Astrocyte (in vitro differentiated cells and primary cell): ENCODE measurements at places on chromosomes 2 and 18.

GRCh38 chr18:75160364-75160763 is 48.6 kb downstream of the PTGR3 start:
- no peaks in the 10 kb centered on the region for H3K36me3 ChIP-seq
- H3K27me3 ChIP-seq = peaks cover 13% of the 10 kb centered on the region
- no peak overlapping the region for H3K4me3 ChIP-seq
- DNase-seq = no peak
- H3K4me1 ChIP-seq = no peaks in the 10 kb centered on the region

- no peak overlapping the region for H3K27ac ChIP-seq
- H3K36me3 ChIP-seq = peaks cover 26% of the 10 kb centered on the region
- DNase-seq = no peak
- no peak overlapping the region for H3K4me3 ChIP-seq
- H3K4me1 ChIP-seq = peaks cover 3% of the 10 kb centered on the region
These were observed 24.1 kb downstream of the SIGLEC15 start for GRCh38 chr18:45849529-45849928.

- DNase-seq = no peak
- no peaks in the 10 kb centered on the region for H3K27me3 ChIP-seq
- H3K4me1 ChIP-seq = no peaks in the 10 kb centered on the region
- no peak overlapping the region for H3K27ac ChIP-seq
These were observed 118.0 kb downstream of the RHBDD1 start for GRCh38 chr2:226953826-226954225.

DNA sequence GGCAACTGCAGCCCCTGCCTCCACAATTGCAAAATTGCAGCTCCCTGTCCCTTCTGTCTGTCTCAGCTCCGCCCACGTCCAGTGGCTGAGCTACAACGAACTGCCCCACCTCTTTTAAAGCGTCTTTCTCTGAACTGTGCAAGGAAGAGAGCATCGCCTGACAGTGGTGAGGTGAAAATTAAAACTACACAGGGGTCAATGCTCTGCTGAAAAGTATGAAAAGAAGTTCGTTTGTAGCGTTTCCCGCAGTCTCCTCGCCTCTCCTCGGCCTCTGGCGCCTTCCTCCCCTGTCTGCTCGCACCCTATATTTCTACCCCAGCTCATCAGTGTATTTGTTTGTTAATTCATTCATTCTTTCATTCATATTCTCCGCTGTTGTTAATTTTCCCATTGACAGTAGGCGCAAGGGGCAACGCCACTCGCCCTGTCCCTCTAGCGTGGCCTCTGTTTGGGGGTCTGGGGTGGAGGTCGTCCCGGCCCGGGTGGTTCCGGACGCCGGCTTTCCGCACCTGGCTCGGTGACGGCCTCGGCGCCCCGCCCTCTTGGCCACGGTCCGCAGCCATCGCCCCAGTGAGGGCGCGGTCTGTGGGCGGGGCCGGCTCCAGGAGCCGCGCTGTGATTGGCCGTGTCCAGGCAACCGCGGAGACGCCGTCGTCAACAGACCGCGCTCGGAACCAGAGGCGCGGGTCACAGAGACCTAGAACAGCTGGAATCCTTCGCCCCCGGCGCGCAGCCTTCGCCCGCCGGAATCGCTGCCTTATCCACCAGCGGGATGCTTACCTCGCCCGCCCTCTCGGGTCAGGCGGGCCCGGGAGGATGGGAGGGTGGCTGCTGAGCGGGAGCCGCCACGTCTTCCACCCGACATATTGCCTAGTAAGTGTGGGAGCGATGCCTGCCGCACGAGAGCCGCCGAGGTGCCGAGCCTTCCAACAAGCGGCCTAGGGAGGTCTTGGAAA is at the start of gene VWA3B:
VWA3B (plus strand) TSS at position 677 of the 956 bp plus-strand sequence. CDS start 5,926 bp downstream, outside the sequence.
- H3K4me3 ChIP-seq = peak within 1 kb of the TSS; percentile 61
- no peaks in the 10 kb centered on the region for H3K36me3 ChIP-seq
- peak; percentile 12 for DNase-seq
- peaks cover 25% of the 10 kb centered on the region for H3K27me3 ChIP-seq
- H3K4me1 ChIP-seq = peaks cover 9% of the 10 kb centered on the region
- no peak within 1 kb of the TSS for H3K27ac ChIP-seq

DNA sequence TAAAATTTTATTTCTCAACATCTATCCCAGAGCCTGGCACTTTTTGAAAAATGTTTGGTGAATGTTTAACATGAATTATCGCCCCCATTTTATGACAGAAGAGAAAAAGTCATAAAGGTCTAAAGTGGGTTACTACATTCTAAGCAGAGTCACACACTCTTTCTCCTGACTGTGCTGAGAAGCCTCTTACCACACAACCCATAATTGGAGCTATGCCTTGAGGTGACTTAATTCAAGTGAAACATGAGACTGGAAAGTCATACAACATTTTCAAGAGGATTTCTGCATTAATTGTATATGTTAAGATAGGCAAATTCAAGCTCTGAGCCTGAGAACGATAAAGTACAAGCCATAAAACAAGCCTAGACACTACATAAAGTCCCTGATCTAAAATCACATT is 3.1 kb upstream of the DSEL start:
- H3K36me3 ChIP-seq = no peaks in the 10 kb centered on the region
- peak; percentile 79 for DNase-seq
- no peak overlapping the region for H3K27ac ChIP-seq
- no peaks in the 10 kb centered on the region for H3K27me3 ChIP-seq

DNA sequence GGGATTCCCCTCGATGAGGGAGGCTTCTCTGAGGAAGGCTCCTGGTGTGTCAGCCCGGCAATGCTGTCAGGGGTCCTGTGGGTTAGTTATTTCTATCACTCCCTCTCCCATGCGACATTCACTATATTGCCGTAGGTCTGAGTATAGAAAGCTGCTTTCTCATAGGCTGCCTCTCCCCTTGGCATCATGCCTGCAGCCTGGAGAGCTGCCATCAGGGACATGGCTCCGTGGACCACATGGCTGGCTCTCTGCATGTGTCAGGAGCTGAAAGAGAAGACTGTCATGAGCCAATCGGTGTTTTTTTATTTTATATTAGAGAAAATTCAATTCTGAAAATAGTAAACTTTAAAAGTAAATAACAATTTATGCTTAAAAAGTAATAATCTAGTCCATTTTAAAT is 198.0 kb downstream of the CDH20 start:
- H3K4me1 ChIP-seq = peaks cover 2% of the 10 kb centered on the region
- DNase-seq = no peak
- no peaks in the 10 kb centered on the region for H3K36me3 ChIP-seq
- H3K4me3 ChIP-seq = no peak overlapping the region

DNA sequence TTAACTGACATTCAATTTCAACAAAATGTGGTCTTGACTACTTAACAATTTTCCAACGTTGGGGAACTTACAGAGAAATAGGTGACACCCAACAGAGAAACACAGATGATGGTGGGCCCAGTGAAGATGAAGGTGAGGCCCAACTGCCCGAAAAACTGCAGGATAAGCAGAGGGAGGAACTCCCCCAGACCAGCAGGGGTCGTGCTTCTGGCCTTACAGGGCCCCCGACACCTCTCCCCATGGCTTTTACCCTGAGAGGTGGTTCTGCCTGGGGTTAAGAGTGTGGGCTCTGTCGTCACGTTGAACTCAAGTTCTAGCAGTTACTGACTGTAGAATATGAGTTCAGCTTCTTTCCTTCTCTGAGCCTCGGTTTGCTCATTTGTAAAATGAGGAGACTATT is 119.5 kb upstream of the SMIM21 start:
- H3K36me3 ChIP-seq = no peaks in the 10 kb centered on the region
- H3K27ac ChIP-seq = no peak overlapping the region
- H3K27me3 ChIP-seq = no peaks in the 10 kb centered on the region
- DNase-seq = no peak

- H3K36me3 ChIP-seq = no peaks in the 10 kb centered on the region
- DNase-seq = no peak
- no peaks in the 10 kb centered on the region for H3K27me3 ChIP-seq
These were observed 125.2 kb upstream of the COPS8 start for GRCh38 chr2:236960531-236960930.
